Progenitor cell of endocrine pancreas (in vitro differentiated cells): ENCODE measurements at places on chromosomes 3 and 15.

GRCh38 chr3:58952128-58952917 lies 97.5 kb downstream of the CFAP20DC start:
- no peak for DNase-seq

DNA sequence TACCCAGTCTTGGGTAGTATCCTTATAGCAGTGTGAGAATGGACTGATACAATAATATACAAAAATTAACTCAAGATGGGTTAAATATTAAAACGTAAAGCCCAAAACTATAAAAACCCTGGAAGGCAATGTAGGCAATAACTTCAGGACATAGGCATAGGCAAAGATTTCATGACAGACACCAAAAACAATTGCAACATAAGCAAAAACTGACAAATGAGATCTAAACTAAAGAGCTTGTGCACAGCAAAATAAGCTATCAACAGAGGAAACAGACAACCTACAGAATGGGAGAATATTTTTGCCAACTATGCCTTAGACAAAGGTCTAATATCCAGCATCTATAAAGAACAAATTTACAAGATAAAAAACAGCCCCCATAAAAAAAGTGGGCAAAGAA lies 204.8 kb upstream of the CCDC54 start:
- no peak for DNase-seq

- DNase-seq: no peak
Measured at GRCh38 chr3:141646760-141647561, 91.1 kb upstream of the RNF7 start.

- no peak for DNase-seq
Measured at GRCh38 chr3:9852528-9852927, 8.7 kb upstream of the RPUSD3 start.

DNA sequence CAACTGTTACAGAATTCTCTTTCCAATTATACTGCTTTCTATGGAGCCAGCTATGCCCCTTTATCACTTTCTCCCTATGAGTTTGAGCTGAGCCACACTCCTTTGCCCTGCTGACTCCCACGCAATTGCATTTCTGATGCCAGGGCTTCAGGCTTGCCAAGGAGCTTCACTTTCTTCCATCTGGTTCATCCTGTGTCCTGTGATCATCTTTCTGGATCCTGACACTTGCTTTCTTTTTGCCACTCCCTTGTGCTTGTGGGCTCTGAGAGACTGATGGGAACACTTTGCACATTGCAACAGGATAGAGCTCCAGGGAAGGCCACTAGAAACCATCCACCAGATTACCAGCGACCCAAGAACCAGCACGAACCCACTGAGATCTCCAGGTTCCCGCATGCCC lies 77.0 kb upstream of the SEC13 start:
- DNase-seq: no peak

GRCh38 chr15:99135194-99135593 lies 30.3 kb downstream of the SYNM start:
- no peak for DNase-seq

DNA sequence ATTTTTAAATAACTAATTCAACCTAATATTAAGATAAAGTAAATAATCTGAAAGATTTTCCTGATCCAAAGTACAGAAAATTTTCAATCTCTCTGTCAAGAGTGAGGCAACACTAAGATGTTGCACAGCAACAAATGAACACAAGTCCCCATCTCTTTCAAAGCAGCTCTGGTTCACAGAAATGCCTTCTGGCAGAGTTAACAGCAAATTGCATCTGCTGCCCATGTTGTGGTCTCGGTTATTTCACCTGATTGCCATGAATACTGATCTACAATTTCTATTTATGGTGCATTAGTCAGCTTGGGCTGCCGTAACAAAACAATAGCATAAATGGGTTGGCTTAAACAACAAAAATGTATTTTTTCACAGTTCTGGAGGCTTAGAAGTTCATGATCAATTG lies 167.3 kb downstream of the BCHE start:
- no peak for DNase-seq

- no peak for DNase-seq
Measured at GRCh38 chr15:70222606-70223005, 124.9 kb upstream of the TLE3 start.

GRCh38 chr3:116199063-116199462 lies 246.2 kb downstream of the LSAMP start:
- DNase-seq: no peak

GRCh38 chr3:152626226-152626625 lies 208.7 kb upstream of the P2RY1 start:
- DNase-seq: no peak
